Activated naive CD4-positive, alpha-beta T cell (primary cell): ENCODE measurements at places on chromosomes 5 and 9.

DNA sequence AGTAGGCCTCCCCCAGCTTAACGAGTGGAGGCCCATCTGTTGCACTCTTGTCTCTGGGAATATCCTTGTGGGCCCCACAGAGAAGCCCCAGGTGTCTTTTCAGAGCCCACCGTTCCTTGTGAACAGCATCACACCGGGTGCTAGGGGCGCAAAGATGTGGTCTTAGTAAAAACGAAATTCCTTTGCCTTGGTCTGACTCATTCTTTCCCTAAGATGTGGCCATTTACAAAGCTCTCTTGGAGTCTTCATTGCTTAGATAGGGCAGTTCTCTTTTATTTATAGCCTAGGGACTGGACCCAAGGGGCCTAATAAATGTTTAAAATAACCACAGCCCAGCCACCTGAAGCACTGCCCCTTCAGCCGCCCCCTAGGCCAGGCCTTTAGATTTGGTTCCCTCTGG is 52.8 kb upstream of the RPL26L1 start:
- no peak for DNase-seq

DNA sequence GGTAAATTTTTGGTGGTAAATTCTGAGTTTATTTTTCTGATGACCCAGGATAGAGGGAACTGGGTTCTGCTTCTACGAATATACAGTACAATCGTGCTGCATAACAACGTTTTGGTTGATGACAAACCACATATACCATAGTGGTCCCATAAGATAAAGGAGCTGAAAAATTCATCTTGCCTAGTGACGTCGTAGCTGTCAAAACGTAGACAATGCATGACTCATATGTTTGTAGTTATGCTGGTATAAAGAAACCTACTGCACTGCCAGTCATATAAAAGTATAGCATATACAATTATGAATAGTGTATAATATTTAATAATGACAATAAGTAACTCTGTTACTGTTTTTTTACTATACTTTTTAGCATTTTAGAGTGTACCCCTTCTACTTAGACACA is 244.0 kb downstream of the GAS1 start:
- DNase-seq, result no peak

GRCh38 chr9:134676886-134677285 is 35.3 kb downstream of the COL5A1 start:
- no peak for DNase-seq

DNA sequence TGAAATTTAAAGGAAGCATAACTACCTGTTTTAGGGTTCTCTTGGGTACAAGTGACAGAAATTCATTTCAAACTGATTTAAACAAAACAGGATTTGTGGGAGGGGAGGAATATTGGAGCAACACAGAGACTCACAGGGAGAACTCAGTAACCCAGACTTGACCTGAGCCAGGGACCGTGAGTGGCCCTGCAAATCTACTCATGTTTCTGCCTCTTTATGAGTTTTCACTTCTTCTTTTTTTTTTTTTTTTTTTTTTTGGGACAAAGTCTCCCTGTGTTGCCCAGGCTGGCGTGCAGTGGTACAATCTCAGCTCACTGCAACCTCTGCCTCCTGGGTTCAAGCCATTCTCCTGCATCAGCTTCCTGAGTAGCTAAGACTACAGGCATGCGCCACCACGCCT is 405.6 kb upstream of the ZNF608 start:
- DNase-seq, result no peak

- no peak for DNase-seq
Observed at GRCh38 chr9:2727966-2728613, 10.8 kb downstream of the KCNV2 start.

DNA sequence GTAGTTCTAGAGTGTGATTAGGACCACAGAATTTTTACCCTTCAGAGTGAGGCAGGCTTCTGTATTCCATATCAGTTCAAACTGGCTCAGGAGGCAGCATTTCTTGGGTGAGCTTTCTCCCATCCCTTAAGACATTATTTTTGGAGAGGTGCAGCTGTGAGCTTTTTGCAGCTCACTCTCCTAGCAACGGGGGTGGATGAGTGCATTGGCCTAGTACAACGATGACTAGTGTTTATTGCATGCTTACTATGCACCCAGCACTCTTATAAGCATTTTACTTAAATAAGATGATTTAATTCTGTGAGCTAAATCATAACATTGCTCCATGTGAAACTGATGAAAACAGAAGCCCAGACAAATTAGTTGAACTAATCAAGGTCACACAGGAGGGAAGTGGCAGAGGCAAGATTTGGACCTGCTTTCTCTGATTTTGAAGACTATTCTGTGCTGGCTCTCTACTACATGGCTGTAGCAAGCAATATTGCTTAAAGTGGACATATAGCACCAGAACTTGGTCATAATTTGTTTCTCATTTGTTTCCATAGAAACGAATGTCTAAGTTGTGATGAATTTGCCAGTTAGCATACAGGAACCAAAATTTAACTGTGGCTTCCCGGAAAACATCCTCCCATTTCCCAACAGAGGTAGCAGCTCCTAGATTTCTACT is 372.1 kb upstream of the RIOK2 start:
- DNase-seq, result no peak

DNA sequence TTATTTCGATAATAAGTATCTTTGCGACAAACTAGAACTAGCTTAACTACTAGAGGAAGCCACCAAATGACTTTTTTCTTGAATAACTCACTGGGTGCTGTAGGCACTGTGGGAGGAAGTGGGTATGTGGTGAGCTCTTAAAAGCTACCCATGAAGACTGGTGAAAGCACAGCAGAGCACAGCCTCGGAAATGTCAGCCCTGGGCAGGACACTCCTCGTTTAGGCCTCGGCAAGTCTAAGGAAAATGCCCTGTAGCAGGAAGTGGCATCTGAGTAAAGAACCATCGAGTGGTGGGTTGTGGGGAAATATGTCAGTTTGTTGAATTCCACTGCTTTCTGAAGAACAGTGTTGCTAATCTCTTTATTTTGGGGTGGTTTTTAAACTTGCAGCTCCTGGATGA is 44.0 kb upstream of the NCS1 start:
- DNase-seq, result no peak

GRCh38 chr9:127107171-127107928 is 15.1 kb downstream of the ANGPTL2 start:
- no peak for DNase-seq
